Placental epithelial cell (primary cell): ENCODE measurements at places on chromosomes 1 and 21. TPM values are rescaled to one million over a fixed set of nuclear protein-coding genes. Genes with fewer than 3 reads are reported as not detected.

Gene SPRR1B
- total RNA-seq = not detected in 2 replicates

Gene EFHD2
- 32.2 and 50.3 TPM in 2 replicates for total RNA-seq

Gene AQP10
- not detected in 2 replicates for total RNA-seq

Gene FHAD1
- total RNA-seq = not detected in 2 replicates

Gene CCDC28B
- 12.5 and 18.1 TPM in 2 replicates for total RNA-seq

Gene KRTAP11-1
- not detected in 2 replicates for total RNA-seq

Gene REN
- not detected in 2 replicates for total RNA-seq

Gene PLA2G2A
- not detected in 2 replicates for total RNA-seq

Gene ADGRB2
- 1.8 and 4.3 TPM in 2 replicates for total RNA-seq

Gene NR5A2
- total RNA-seq = 0.22 and 0.79 TPM in 2 replicates

Gene AADACL3
- total RNA-seq = not detected in 2 replicates

Gene TNNT2
- 1.4 and 1.6 TPM in 2 replicates for total RNA-seq

Gene PEX14
- total RNA-seq = 15.7 and 17.6 TPM in 2 replicates

Gene USH2A
- under 0.01 TPM in 1 of 2 replicates, not detected in the other for total RNA-seq

Gene PDIK1L
- 3.6 and 3.9 TPM in 2 replicates for total RNA-seq

Gene ST6GALNAC5
- total RNA-seq = 0.39 TPM in 1 of 2 replicates, not detected in the other

Gene DCLRE1B
- total RNA-seq = 3.1 and 3.8 TPM in 2 replicates

Gene CCNL2
- 102 and 177 TPM in 2 replicates for total RNA-seq

Gene ACKR1
- not detected in 2 replicates for total RNA-seq

Gene EDARADD
- total RNA-seq = 2.7 and 18.7 TPM in 2 replicates

Gene CYP4Z1
- not detected in 2 replicates for total RNA-seq

Gene KIF26B
- total RNA-seq = 1.4 and 23.6 TPM in 2 replicates

Gene PALMD
- total RNA-seq = not detected in 2 replicates

Gene NTNG1
- total RNA-seq = under 0.01 and 0.33 TPM in 2 replicates

Gene PKP1
- total RNA-seq = 48.3 and 106 TPM in 2 replicates

Gene HFM1
- total RNA-seq = 0.22 and 1.2 TPM in 2 replicates

Gene BSND
- total RNA-seq = not detected in 2 replicates

Gene PGLYRP3
- total RNA-seq = not detected in 2 replicates

Gene SLC9C2
- 0.39 TPM in 1 of 2 replicates, not detected in the other for total RNA-seq

Gene INPP5B
- 20.8 and 31.0 TPM in 2 replicates for total RNA-seq

Gene TIE1
- not detected in 2 replicates for total RNA-seq

Gene FLG2
- total RNA-seq = under 0.01 TPM in 1 of 2 replicates, not detected in the other

Gene CD34
- not detected in 2 replicates for total RNA-seq

Gene C1orf167
- 0.39 TPM in 1 of 2 replicates, not detected in the other for total RNA-seq

Gene OPRD1
- 0.54 and 0.79 TPM in 2 replicates for total RNA-seq

Gene CNR2
- not detected in 2 replicates for total RNA-seq

Gene ANGPTL7
- not detected in 2 replicates for total RNA-seq

Gene FALEC
- not detected in 2 replicates for total RNA-seq

Gene RGS4
- 0.79 and 1.2 TPM in 2 replicates for total RNA-seq

Gene GFI1
- total RNA-seq = under 0.01 and 0.33 TPM in 2 replicates

Gene XCL1
- total RNA-seq = not detected in 2 replicates

Gene WNT3A
- not detected in 2 replicates for total RNA-seq

Gene SMCP
- not detected in 2 replicates for total RNA-seq

Gene TRIM67
- total RNA-seq = not detected in 2 replicates

Gene FMN2
- 0.79 and 9.5 TPM in 2 replicates for total RNA-seq

Gene LAMC2
- 642 and 1,917 TPM in 2 replicates for total RNA-seq

Gene ADORA1
- total RNA-seq = 0.39 and 0.87 TPM in 2 replicates
